Gastroesophageal sphincter (tissue), 4 donors: ENCODE measurements at places on chromosomes 6 and 20. TPM values are rescaled to one million over a fixed set of nuclear protein-coding genes. Genes with fewer than 3 reads are reported as not detected.

ZNF311 gene
- total RNA-seq = 0.35 TPM

ULBP3 gene
- total RNA-seq = not detected

CPNE5 gene
- total RNA-seq = 0.93 TPM

CPXM1 gene
- total RNA-seq = 1.9 TPM

SGK2 gene
- 0.16 TPM for total RNA-seq

SLC24A3 gene
- total RNA-seq = 4.5 TPM

CRISP3 gene
- total RNA-seq = not detected

SLC25A27 gene
- total RNA-seq = 7.8 TPM
